ENCODE measurements at places on chromosomes 4 and X.

DNA sequence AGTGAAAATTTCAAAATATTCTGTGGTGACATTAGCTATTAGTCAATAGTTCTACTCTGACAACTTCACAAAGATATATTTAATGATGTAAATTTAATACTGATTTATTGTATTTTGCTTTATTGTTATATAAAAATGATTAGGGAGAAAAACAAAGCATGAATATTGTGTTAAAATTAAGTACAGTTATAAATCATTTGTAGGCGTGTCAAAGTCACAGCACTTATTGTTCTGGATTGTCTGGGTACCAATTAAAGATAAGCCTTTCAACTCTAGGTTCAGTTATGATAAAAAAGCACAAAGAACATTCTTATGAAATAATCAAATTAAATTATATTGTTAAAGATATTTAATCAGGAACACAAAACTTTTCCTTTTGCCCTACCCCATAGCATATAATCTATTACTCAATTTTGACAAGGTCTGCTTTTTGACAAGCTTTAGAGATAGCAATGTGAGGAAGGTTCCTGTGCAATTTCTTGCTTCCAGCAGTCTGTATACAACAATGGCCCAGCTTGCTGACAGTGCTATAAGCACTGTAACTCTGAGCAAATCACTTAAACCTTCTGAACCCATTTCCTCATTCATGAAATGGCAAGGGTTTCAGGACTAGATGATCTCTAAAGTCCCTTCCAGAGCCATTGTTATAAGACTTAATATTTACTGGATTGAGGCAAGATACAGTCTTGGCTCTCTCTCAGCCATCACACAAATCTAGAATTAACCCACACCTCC, 910.3 kb upstream of the LCORL start:
- no peak for DNase-seq

- DNase-seq: no peak
These were observed at the start of gene ADH4 for GRCh38 chr4:99144070-99144469. TSS of gene ADH4 (minus strand) at chr4:99144297. CDS start at chr4:99144222, 75 bp downstream.

DNA sequence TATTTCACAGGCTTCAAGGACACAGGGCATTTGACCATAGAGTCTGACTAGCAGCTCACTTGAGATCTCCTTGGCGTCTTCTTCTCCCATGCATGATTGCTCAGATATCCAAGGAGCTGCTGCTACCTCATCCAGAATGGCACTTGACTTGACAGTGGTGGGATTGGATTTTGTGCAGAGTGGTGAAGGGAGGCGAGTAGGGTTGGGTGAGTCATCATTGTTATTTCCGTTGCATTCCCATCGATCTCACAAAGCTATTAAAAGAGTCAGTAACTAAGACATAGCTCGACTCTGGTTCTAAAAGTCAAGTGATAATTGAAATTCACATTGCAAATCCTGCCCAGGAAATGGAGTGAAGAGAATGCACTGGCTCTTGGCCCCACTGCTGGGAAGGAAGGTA, 27.7 kb downstream of the NHSL2 start:
- no peak for DNase-seq

DNA sequence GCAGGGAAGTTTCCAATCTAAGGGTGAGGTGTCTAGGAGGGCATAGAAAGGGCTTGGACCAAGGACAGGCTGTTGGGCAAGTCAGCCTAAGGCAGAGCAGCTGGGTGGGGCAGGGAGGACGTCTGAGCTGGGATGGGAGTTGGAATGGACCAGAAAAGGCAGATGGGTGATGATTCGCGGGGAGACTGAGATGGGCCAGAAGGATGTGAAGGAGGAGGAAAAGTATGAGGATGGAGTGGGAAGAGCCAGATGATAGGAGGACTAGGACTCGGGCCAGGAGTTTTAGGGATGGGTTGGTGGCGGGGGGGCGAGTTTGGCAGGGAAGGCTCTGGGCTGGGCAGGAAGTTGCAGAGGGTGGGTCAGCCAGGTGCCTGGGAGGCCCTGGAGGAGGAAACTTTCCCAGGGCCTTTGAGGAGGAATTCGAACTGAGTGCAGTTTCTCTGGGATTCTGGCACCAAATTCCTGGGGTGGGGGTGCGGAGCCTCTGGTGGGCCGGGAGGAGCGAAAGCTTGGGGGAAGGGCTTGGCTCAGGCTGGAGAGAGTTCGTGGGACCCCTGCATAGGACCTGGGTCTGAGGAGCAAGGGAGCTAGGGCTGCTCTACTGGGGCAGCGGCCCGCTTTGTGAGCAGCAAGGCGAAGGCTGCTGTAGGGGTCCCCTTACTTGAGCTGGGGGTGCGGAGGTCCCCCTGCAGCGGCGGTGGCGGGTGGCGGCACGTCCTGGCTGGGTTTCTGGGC, 8.7 kb upstream of the TIMP1 start:
- no peak for DNase-seq

DNA sequence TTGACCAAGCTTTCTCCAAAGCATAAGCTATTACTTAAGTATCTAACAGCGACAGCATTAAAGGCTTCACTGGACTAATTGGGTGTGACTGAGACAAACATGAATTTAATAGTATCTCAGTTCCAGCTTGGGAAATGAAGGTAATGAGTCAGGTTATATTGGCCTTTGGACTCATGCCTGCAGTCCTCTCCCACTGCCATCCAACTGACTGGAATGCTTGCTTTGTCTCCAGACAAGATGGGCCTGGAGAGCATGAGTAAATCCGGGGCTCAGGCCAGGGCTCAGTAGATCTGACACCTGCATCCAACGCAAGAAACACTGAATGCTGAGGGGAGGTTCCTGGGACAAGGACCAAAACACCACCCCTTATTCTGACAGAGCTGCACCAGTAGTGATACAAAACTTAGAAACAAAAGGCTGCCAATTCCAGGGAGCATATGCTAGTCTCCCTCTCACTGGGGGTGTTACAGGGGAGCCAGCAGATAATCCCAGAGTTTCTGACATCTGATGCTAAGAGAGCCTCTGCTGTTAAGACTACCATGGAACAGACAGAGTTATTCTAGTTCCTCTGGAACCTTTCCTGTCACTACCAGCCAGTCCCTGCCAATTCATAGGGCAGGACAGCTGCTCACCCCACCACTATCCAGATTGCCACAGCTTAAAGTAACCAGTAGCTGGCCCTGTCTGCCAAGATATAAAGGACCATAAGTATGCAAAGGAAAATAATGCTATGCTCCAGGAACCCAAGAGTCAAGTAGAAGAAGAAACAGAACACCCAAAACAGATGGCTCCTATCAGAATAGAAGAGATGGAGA, 293.8 kb downstream of the IQCM start:
- DNase-seq: no peak

- DNase-seq: no peak
These were observed 176.6 kb downstream of the NR3C2 start for GRCh38 chr4:148265627-148266026.

- DNase-seq: no peak
These were observed 65.1 kb upstream of the C4orf54 start for GRCh38 chr4:99722725-99723124.

DNA sequence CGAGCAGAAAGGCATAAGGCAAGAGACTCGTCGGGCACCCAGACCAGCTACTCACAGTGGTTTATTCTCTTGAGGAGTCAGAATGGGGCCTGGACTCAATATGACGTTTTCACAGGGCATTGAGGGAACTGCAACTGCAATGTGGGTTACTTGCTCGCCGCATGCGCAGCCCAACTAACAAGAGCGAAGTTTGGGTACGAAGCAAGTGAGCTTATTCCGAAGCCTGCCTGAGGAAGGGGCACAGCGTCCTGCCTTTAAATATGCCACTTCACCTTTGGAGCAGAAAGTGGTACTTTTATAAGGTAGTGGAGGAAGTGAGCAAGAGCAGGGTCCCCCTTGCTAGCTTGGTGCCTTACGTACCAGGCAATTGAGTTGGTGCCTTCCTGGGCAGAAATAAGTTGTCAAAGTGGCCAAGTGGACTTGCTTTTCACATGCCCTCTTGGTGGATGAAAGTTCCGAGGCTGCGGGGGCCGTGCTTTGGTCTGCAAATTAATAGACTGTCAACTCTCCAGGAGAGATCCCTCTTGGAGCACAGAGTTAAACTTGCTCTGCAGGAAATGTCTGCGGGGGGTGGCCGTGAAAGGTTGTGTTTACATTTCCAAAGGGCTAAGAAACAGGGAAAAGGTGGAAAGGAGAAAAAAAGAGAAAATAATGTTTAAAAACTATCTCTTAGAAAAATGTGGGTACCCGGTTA, 480.4 kb downstream of the TRIML1 start:
- DNase-seq: no peak

DNA sequence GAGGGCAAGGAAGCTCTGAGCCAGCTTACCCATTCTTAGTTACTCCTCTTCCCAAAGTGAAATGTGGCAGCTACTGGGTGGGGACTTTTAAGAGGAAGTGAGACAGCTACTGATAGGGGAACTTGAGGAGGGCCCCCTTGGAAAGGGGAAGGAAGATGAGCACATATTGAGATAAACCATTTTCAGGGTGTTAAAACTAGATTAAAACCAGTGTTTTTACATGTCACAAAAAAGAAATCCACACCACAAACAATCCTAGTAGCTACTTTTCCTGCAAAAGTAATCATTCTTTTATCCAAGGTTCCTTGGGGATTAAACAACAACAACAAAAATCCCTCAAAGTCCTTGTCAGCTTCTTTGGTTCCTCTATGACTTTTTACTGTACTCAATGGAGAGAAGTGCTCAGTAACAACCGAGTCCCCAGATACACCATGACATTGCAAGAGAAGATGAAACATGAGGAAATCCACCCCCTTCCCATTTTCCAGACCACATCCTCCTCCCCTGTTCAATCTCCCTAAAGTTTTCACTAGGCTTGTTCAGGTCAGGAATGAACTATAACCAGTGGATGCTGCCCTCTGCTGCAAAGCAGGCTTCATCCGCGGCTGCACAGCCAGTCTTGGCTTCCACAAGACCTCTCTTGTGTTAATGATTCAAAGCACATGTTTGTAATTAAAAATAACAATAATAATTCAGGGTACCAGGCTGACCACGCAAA, 113.5 kb upstream of the TMEM164 start:
- no peak for DNase-seq

GRCh38 chrX:16914058-16914457, 32.4 kb upstream of the REPS2 start:
- no peak for DNase-seq

DNA sequence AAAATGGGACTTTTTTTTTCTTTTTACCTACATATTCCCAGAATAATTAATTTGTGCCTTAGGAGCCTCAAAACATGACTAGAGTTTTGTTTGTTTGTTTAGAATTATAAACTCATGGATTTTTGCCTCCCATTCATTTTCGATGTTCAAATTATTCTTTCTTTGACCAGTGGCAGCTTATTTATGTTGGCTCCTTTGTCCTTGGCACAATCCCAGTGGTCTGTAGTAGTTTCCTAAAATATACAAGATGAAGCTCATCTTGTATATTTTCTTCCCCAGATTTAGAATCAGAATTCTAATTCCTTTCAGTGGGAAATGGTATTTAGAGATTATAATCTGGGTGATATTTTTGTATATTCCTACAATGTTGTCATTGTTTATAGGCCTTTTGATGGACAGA, 27.2 kb downstream of the DCK start:
- DNase-seq: no peak

GRCh38 chrX:38165023-38165422, 55.6 kb downstream of the SRPX start:
- DNase-seq: no peak

- no peak for DNase-seq
These were observed 409.2 kb downstream of the CCSER1 start for GRCh38 chr4:90536408-90536807.

GRCh38 chr4:43452948-43453347, 560.4 kb downstream of the GRXCR1 start:
- no peak for DNase-seq

DNA sequence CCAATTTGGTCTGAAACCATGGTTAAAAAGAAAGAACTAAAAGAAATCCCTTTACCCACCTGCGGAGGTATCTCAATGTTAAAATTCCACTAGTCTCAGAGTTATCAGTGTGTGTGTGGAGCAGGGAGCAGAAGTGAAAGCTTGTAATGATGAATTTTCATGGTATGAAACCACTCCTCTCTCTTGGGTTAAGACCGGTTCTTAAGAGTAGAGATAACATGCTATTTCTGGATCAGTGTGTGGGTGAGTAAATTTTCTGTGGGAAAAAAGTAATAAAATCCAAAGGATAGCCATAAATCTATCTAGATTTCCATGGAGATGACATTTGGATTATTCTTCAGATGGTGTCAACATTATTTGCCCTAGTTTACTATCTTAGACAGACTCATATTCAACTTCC, 3.2 kb downstream of the FGF13 start:
- DNase-seq: no peak

DNA sequence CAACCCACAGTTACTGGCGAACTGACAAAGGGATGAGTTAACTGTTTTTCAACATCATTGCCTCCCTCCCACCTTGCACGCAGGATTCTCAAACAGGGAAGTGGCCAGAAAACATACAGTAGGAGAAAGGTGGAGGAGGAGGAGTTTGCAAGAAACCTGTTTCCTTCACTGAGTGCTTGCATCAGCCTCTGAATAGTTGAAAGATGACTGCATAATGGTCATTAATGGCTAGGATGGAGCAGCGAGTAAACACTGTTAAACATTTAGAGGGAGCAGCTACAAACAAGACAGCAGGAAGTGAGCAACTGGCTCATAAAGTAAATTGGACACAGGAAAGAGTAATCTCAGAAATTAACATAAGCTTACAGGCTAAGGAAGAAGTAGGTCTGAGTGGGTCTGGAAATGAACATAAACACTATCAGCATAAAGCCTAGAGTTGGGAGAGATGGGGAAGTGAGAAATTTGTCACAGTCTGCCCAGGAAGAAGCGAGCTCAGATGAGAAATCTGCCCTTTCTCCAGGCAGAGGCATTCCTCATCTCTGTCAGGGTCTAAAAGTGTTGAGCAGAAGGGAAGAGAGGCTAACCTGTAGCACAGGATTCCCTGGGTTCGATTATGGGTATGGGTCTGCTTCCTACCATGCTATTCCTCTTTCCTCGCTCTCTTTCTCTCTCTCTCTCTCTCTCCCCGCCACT, 38.6 kb downstream of the TRPC5OS start:
- DNase-seq: no peak

DNA sequence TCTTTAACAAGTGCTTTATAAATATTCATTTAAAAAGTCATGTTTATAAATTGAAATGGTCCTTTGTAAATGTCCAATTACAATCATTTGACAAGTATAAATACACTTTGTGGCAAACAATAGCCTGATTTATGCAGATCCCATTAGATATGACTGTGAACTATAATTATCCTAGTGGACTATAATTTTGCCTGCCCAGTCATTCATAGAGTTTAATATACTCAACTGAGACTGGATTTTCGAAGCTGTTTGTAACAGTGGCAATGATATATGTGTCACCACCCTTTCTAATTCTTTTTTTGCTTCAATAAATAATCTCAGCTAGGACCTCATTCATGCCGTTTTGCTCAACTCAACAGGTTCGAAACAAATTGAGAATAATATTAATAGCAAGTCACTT, 732.0 kb downstream of the PCDH18 start:
- no peak for DNase-seq

GRCh38 chr4:118969359-118969758, 80.7 kb downstream of the SYNPO2 start:
- no peak for DNase-seq

Measured in H54 (cell line).